ENCODE measurements at places on chromosomes 12 and 14. TPM values are rescaled to one million over a fixed set of nuclear protein-coding genes. Genes with fewer than 3 reads are reported as not detected.
A peak's percentile ranks its signal among the peaks of the same experiment; 100 is the strongest.

DNA sequence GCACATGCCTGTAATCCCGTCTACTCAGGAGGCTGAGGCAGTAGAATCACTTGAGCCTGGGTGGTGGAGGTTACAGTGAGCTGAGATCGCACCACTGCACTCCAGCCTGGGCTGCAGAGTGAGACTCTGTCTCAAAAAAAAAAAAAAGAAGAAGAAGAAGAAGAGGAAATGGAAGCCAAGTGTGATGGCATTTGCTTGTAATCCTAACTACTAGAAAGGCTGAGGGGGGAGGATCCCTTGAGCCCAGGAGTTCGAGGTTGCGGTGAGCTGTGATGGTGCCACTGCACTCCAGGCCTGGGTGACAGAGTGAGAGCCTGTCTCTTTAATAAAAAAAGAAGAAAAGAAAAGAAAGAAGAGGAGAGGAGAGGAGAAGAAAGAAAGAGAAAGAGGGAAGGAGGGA is 52.1 kb downstream of the LGMN start:
- H3K27me3 ChIP-seq = no peaks in the 10 kb centered on the region
- no peak for DNase-seq
- H3K27ac ChIP-seq = no peak overlapping the region
- H3K4me1 ChIP-seq = peaks cover 30% of the 10 kb centered on the region

- peak; percentile 37 for DNase-seq
- H3K4me3 ChIP-seq = peak overlapping the region; percentile 93
- H3K4me1 ChIP-seq = peaks cover 32% of the 10 kb centered on the region
These were observed 632 bp downstream of the UBR7 start for GRCh38 chr14:93207468-93208308.

DNA sequence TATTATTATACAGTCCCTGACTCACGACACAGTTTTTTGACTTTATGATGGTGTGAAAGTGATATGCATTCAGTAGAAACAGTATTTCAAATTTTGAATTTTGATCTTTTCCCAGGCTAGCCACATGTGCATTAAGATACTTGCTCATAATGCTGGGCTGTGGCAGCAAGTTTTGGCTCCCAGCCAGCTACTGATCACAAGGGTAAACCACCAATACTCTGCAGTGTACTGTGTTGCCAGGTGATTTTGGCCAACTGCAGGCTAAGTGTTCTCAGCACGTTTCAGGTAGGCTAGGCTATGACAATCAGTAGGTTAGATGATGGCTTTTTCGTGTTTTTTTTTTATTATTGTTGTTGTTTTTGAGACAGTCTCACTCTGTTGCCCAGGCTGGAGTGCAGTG is 69.4 kb upstream of the ACTN1 start:
- H3K4me3 ChIP-seq = no peak overlapping the region
- peaks cover 8% of the 10 kb centered on the region for H3K4me1 ChIP-seq
- no peak overlapping the region for H3K27ac ChIP-seq
- no peaks in the 10 kb centered on the region for H3K27me3 ChIP-seq

- no peaks in the 10 kb centered on the region for H3K27me3 ChIP-seq
- H3K4me1 ChIP-seq = peaks cover 23% of the 10 kb centered on the region
- H3K36me3 ChIP-seq = no peaks in the 10 kb centered on the region
- H3K4me3 ChIP-seq = no peak overlapping the region
- no peak overlapping the region for H3K27ac ChIP-seq
These were observed 29.9 kb upstream of the TC2N start for GRCh38 chr14:91897106-91897701.

GRCh38 chr12:132020292-132020691 is 70.5 kb downstream of the EP400 start:
- H3K4me3 ChIP-seq = no peak overlapping the region
- peaks cover 80% of the 10 kb centered on the region for H3K36me3 ChIP-seq
- H3K27ac ChIP-seq = no peak overlapping the region
- DNase-seq = no peak

The MFAP5 gene
- not detected for total RNA-seq

The LTB4R gene
- 15.6 TPM for total RNA-seq

The P2RX2 gene
- not detected for total RNA-seq

Data from CD4-positive, alpha-beta T cell (primary cell).